HFFc6 (cell line): ENCODE measurements at places on chromosomes 12 and 14. TPM values are rescaled to one million over a fixed set of nuclear protein-coding genes. Genes with fewer than 3 reads are reported as not detected.

BORCS5 gene
- 10.5 to 11.8 TPM (median 11.7 TPM) in 3 replicates for total RNA-seq

INHBC gene
- total RNA-seq = not detected in 3 replicates

GRCh38 chr14:61332658-61333029, 11.3 kb downstream of the PRKCH start:
- no peak for DNase-seq

- DNase-seq = no peak
Measured at GRCh38 chr14:92615451-92615850, 101.9 kb downstream of the RIN3 start.

DNA sequence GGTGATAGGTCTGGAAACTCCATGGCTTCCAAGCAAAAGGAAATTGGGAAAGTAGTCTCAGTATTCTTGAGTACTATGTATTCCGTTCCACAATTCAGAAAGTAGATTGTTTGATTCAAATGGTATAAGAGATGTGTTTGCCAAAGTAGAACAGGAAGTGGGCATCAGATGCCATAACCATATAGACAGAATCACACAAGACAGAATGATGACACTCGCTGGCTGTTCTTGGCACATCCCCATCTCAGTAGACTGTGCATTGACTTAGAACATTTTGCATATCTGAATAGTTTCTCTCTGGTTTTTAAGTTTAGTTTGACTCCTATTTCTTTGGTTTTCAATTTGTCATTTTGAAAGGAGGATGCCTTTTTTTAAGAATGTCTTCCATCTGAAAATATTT, 221.1 kb upstream of the RGS6 start:
- DNase-seq = no peak

- no peak for DNase-seq
Measured at GRCh38 chr12:77392467-77393088, 327.2 kb upstream of the E2F7 start.

C12orf60 gene
- 0.48 to 1.2 TPM (median 0.61 TPM) in 3 replicates for total RNA-seq

LBHD2 gene
- total RNA-seq = not detected in 3 replicates

GRCh38 chr12:68646484-68646883, 35.8 kb downstream of the RAP1B start:
- no peak for DNase-seq

DNA sequence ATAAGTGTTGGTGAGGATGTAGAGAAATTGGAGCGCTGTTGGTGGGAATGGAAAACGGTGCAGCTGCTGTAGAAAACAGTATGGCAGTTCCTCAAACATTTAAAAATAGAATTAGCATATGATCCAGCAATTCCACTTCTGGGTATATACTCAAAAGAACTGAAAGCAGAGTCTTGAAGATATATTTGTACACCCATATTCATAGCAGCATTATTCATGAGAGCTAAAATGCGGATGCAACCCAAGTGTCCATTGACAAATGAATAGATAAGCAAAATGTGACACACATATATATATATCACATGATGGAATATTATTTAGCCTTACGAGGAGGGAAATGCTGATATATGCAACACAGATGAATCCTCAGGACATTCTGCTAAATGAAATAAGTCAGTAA, 84.7 kb upstream of the CEP83 start:
- DNase-seq = no peak

DNA sequence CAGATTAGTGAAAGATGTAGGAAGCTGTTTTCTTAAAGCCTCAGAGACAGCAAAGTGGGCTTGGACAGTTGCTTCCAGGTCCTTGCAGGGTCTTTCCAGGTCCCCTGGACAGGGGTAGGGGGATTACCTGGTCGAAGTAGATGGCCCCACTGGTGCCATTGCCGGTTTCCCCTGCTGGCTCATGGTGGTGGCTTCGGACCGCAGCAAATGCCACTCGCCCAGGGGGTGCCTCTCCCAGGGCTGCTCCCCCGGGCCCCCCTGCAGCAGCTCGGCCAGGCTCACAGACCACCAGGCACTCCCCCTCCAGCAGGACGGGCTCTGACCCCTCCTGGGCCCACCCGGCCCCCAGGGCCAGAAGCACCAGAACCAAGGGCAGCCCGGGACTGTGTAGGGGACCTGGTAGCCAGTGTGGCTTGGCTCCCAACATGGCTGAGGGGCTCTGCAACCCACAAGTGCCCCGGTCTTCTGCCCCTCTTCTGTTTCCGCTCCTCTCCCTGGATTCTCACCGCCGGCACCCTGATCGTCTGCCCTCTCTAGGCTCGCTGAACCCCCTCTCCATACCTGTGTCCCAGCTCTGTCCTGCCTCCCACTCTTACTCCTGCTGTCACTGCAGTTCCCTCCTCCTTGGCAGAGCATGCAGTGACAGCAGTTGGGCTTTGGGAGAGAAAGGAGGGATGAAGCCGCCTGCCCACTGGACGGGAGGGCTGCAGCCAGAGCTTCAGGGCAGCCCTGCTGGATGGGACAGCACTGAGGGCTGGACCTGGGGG, 657 bp downstream of the CBLN3 start:
- no peak for DNase-seq

DNA sequence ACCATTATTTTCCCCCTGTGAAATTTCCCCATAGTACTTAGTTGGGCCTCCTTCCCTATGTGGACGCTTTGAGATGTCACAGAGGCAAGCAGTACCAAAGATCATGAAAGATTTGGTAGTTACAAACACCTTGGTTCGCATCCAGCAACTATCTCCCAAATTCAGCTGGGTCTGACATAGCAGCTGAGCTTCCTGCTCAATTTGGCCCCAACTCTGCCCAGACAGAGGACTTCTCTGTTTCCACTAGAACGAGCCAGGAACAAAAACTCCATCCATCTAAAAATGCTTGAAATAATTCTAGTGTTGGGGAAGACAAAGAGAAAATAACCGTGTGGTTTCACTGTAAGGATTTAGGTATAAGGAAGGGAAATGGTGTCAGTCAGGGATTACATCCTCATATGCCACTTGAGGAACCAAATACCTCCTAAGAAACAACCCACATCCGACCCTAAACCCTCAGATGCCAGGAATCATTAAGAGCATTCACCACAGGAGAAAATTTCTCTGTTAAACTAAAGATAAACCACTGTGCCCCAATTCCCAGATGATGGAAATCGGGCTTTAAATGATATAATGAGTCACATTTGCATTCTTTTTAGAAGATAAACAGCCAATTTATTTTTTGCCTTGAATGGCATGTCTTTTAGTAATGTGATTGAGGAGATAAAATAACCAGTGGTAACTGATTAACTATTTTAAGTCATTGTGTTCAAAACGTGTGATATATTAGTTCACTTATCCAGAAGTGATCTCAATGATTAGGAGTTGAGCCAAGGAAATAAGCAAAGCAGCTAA, 103.7 kb upstream of the IFNG-AS1 start:
- DNase-seq = peak; percentile 42

- no peak for DNase-seq
Measured at GRCh38 chr12:90630006-90630405, 325.0 kb downstream of the CCER1 start.

TSPAN19 gene
- total RNA-seq = not detected in 2 replicates

DNA sequence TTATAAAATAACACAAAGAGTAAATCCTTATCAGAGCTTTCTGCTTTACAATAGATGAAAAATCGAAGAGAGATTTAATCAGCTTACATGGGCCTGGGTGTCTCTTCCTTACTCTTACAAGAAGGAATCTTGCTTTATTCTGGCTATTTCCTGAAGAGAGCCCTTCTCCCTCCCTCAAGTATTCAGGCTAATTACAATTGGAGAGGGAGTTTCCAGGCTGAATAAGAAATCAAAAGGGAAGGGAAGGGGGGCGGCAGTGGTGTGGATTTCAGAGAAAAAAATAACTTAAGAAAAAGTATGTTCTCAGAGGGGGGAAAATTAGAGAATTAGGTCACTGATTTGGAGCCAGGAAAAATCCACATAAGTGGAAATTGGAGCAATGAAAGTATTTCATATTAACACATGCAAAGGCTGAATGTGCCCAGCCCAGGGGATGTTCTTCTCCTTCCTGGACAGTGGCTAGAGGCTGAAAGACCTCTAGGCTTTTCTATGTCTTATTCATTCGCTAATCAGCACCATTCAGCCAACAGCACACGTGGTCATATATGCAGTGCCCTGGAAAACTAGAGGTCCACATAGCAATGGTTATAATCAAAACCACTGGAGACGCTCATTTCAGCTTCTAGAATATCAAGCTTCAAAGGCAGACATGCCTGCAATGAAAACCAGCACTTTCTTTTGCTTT, 158.9 kb upstream of the BTG1 start:
- no peak for DNase-seq

GRCh38 chr12:46900734-46901463, 75.1 kb upstream of the SLC38A4 start:
- no peak for DNase-seq

- no peak for DNase-seq
Measured at GRCh38 chr14:54709444-54709843, 142.5 kb downstream of the SAMD4A start.

CLEC4C gene
- total RNA-seq = not detected in 3 replicates

- DNase-seq = no peak
Measured at GRCh38 chr12:109269428-109269827, 39.7 kb downstream of the FOXN4 start.

DPY19L2 gene
- 1.3 and 2.5 TPM in 2 replicates for total RNA-seq

TBX3 gene
- total RNA-seq = 108 to 128 TPM (median 108 TPM) in 3 replicates

DNA sequence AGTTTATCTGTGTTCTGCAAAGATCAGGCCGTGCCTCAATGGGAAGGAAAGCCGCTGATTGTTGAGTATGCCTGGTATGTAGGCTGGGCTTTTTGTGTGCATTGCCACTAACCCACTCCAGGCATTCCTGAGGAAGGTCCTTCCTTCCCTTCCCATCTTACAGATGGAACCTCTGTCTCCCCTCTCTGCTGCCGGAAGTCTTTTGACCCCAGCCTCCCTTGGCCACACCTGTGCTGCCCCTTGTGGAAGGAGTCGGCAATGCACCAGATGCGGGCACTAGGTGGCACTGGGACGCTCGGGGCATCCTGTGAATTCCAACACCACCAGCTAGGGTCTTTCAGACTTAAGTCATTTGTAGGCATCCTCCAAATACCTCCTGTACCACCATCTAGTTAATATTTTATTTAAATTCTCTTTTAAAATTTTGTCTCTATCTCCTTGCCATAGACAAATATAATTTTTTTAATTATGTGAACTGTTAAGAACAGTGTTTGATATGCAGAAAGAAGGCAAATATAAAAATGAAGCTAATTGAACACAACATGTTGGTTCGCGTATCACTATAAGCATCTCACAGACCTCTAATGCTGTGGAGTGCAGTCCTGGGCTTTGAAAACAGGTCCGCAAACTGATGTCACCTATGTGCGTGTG, 99.6 kb downstream of the RIN3 start:
- DNase-seq = no peak

CMA1 gene
- total RNA-seq = not detected in 3 replicates

- DNase-seq = peak; percentile 15
Measured at GRCh38 chr14:76109087-76109880, 42.4 kb upstream of the GPATCH2L start.

GRCh38 chr12:32181498-32182175, 75.0 kb downstream of the BICD1 start:
- no peak for DNase-seq

DNA sequence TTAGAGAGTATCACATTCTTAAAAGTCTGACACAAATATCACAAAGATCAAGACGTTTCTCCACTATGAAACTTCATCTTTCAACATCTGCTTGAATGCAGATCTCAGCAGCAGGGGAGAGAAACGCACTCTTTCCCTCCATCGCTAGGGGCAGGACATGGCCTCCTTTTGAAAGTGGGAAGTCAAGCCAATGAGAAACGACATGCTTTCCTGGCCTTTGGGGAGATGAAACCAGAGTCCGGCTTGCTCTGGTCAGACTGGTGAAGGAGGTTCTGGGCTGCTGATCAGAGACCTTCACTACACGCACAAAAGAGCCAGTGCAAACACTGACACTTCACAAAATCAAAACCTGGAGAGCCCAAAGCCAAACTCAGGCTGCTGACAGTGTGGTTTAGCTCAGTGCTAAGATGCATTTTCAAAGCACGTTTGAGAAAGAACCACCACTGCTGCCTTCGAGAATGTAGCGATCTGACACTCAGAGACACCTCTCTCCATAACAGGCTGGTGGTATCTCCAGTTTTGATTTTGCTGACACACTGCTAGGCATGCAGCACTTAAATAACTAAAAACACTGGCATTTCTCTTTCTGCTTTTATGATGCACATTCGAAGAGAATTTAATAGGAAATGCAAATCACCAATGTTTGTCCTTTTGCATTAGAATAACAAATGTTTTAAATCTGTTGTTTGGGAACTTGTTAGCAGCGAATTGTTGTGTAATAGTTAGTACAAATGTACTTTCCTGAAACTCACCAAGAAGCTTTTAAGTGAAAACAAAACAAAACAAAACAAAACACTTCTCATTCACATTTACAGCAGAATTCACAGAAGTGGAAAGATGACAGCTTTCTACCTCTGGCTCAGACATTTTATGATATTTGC, 93.9 kb upstream of the OVCH1 start:
- DNase-seq = no peak

TESPA1 gene
- total RNA-seq = not detected in 3 replicates
